ENCODE measurements at places on chromosomes 5 and 9. TPM values are rescaled to one million over a fixed set of nuclear protein-coding genes. Genes with fewer than 3 reads are reported as not detected.

- H3K4me1 ChIP-seq, result no peaks in the 10 kb centered on the region
- DNase-seq, result no peak
- no peak overlapping the region for H3K27ac ChIP-seq
- H3K27me3 ChIP-seq, result no peaks in the 10 kb centered on the region
Observed at GRCh38 chr5:153660919-153661318, 170.4 kb downstream of the GRIA1 start.

GRCh38 chr5:96155147-96155546 is 193.5 kb upstream of the ELL2 start:
- no peaks in the 10 kb centered on the region for H3K4me1 ChIP-seq
- no peak overlapping the region for H3K4me3 ChIP-seq
- H3K27ac ChIP-seq, result no peak overlapping the region
- H3K27me3 ChIP-seq, result no peaks in the 10 kb centered on the region
- no peak for DNase-seq
- no peaks in the 10 kb centered on the region for H3K36me3 ChIP-seq

GRCh38 chr5:68746643-68747420 is 347.0 kb upstream of the SLC30A5 start:
- H3K4me3 ChIP-seq, result no peak overlapping the region
- no peaks in the 10 kb centered on the region for H3K27me3 ChIP-seq
- DNase-seq, result peak; percentile 6
- no peak overlapping the region for H3K27ac ChIP-seq
- H3K36me3 ChIP-seq, result no peaks in the 10 kb centered on the region

DNA sequence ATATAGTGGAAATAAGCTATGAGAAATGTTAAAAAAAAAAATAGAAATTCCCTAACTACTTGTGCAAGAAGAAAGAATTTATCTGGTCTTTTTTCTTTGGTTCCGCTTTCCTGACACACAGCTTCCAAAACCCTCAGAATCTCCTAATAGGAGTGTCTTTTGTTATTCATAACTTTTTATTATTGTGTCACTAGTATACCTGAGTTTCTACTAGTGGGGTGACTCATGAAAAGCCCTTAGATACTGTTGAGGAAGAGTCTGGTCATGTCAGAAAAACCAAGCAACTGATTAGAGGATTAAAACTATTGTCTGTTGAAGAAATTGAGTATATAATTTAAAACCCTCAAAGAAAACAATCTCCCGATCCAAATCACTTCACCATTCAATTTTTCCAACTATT is 152.8 kb upstream of the IFNE start:
- no peak for DNase-seq
- H3K4me3 ChIP-seq, result no peak overlapping the region
- no peaks in the 10 kb centered on the region for H3K27me3 ChIP-seq
- H3K4me1 ChIP-seq, result no peaks in the 10 kb centered on the region

DNA sequence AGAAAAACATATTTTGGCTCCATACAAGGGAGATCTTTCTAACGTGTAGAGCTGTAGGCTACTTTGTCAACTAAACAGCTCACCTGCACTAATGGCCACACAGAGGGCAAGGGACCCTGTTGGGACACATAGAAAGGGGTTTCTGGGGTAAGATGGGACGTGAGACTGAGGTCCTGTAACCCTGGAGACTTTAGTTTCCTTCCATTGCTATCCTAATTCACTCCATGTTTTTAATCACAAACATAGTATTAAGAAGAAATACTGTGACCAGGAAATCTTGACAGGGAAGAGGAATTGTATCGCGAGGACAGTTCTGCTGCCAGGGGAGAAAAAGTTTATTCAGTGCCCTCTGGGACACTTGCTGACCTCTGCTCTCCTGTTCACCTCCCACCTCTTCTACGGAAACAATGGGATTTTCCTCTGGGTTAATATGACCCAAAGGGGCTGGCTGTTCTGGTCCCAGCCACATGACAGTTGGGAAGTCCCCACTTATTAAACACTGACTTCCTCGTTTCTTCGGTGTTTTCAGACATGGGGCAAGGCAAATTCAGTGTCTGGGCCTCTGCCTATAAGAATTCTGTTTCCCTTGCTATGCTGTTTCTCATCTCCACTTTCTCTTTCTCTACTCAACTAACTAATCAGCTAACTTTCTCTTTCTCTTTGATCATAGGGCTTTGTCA is 106.9 kb upstream of the SEMA6A start:
- H3K36me3 ChIP-seq, result no peaks in the 10 kb centered on the region
- DNase-seq, result no peak
- no peaks in the 10 kb centered on the region for H3K27me3 ChIP-seq
- H3K4me3 ChIP-seq, result no peak overlapping the region
- no peak overlapping the region for H3K27ac ChIP-seq

The SLC6A18 gene
- 0.04 TPM for polyA plus RNA-seq

The LHFPL2 gene
- 15.6 TPM for polyA plus RNA-seq

The TGFBI gene
- 4.2 TPM for polyA plus RNA-seq

The RAPGEF6 gene
- polyA plus RNA-seq, result 3.3 TPM

DNA sequence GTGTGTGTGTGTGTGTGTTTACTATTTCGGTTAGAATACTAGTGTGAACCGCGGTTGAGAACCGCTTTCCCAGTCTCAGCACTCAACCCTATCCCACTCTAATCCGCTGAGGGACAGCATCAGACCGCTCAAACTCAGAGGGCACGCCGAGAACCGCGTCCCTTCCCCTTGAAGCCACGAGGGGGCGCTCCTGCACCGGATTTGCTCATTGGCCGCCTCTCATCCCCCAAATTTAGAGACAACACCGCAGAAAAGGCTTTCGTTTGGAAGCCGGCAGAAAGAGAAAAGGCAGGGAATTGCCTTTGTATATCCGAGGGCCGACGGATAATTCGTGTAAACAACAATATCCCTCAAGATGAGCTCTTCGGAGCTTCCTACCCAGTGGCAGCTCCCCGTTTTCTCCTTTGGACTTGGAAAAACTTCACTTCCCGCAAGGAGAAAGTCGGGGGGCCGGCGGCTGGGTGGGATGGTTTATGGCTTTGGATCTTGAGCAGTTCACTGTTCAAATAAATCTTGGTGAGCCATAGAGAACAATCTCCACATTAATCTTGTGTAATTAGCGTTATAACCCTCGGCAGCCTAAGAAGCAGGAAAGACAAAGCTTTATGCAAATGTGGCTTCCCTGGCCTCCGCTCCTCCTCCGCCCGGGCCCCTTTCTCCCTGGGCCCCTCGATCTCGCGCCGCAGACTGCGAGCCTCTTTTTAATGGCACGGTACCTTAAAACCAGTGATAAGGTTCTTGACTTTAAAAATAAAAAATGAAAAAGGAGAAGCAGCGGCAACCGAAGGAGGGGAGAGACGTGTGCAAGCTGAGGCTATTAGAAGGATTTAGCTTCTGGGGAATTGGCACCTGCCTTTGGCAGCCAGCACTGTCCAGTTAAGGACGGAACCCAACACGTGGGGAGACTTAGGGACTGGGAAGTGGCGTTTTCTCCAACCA is 296.8 kb downstream of the PARP8 start:
- peaks cover 20% of the 10 kb centered on the region for H3K27me3 ChIP-seq
- peak overlapping the region; percentile 36 for H3K4me3 ChIP-seq
- H3K27ac ChIP-seq, result no peak overlapping the region
- no peaks in the 10 kb centered on the region for H3K36me3 ChIP-seq
- peak; percentile 79 for DNase-seq

The SLC23A1 gene
- polyA plus RNA-seq, result 7.1 TPM

- H3K27me3 ChIP-seq, result no peaks in the 10 kb centered on the region
- H3K4me3 ChIP-seq, result no peak overlapping the region
- H3K36me3 ChIP-seq, result peaks cover 4% of the 10 kb centered on the region
- peaks cover 6% of the 10 kb centered on the region for H3K4me1 ChIP-seq
- no peak for DNase-seq
- no peak overlapping the region for H3K27ac ChIP-seq
Observed at GRCh38 chr5:116522356-116523136, 52.1 kb downstream of the SEMA6A start.

The MAT2B gene
- polyA plus RNA-seq, result 71.5 TPM

GRCh38 chr5:83009408-83009807 is 67.8 kb downstream of the TMEM167A start:
- H3K4me1 ChIP-seq, result no peaks in the 10 kb centered on the region
- H3K4me3 ChIP-seq, result no peak overlapping the region
- no peaks in the 10 kb centered on the region for H3K27me3 ChIP-seq
- H3K27ac ChIP-seq, result no peak overlapping the region

The SLC6A7 gene
- 7.1 TPM for polyA plus RNA-seq

DNA sequence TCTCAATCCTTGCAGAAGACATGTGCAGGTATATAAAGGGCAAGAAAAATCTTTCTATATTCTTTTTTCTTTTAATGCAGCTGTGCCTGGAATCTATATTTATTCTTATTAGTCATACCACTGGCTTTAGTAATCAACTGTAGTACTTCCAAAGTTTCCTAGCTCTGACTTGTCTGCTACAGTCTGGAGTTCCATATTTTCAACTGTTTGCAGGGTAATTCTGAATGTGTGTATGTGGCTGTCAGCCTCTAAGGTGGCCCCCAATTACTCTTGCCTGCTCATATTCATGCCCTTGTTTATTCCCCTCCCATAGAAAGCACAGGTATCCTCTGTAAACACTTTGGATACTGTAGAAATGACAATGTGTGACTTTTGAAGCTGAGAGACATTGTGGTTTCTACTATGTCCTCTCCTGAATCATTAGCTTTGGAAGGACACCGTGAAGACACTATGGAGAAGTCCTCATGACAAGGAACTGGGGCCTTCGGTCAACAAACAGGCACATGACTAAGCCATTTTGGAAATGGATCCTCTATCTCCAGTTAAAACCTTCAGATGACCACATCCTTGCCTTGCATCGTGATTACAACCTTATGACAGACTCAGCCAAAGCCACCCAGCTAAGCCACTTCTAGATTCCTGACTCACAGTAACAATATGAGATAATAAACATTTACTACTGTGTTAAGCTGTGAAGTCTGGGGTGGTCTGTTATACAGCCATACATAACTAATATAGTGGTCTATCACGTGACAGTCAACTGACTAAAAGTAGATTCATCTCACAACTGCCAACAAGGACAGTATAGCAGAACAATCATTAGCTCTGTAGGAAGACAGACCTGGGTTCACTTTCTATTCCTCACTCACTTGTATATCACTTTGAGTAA is 49.5 kb upstream of the SUSD1 start:
- H3K4me3 ChIP-seq, result no peak overlapping the region
- no peak for DNase-seq
- peaks cover 13% of the 10 kb centered on the region for H3K36me3 ChIP-seq
- H3K27me3 ChIP-seq, result no peaks in the 10 kb centered on the region
- H3K27ac ChIP-seq, result no peak overlapping the region

The ZNF300 gene
- polyA plus RNA-seq, result 0.54 TPM

DNA sequence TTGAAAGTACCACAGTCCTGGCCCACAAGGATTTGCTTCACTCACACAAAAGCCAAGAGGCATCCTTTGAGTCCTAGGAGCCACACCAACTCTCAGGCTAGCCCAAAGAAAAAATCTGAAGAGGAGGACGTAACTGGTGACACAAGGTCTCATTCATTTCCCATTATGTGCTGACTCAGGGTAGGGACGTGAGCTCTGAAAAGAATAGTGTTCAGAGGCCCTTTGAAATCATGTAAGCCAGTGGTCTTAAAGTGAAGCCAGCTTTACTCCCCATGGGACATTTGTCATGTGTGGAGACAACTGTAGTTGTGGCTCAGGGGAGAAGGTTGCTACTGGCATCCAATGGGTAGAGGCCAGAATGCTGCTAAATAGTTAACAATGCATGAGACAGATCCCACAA is 332.4 kb downstream of the KCTD16 start:
- DNase-seq, result no peak
- H3K27ac ChIP-seq, result no peak overlapping the region
- H3K27me3 ChIP-seq, result no peaks in the 10 kb centered on the region
- no peaks in the 10 kb centered on the region for H3K36me3 ChIP-seq
- no peaks in the 10 kb centered on the region for H3K4me1 ChIP-seq
- H3K4me3 ChIP-seq, result no peak overlapping the region

The HAPLN1 gene
- 3.9 TPM for polyA plus RNA-seq

DNA sequence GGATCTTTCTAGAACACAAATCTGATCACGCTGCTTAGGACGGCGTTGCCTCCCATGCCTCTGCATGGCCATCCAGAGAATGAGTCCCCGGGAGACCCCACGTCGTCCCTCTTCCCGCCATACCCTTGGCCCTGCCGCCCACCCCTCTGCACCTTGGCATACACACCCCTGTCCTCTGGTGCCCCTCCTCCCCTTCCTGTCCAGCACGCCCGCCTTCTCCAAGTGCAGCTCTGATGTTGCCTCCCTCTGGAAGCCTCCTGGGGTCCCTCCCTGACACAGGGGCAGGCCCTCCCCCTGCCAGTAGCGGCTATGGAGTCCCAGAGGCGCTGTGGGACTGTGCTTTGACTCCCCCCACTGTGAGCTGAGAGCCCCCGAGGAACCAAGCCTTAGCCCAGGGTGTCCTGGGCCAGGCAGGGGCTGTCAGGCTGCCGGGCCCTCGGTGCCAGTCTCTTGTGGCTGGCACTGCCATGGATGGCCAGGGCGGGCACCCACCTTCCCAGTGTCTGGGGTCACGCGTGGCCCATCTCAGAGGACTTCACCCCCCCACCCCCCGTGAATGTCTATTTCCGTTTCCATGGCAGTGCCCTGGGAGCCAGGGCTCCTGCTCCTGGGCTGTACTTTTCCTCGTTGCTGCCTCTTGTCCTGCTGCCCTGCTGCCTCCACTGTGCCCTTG is 70.5 kb upstream of the RNU6ATAC start:
- no peak overlapping the region for H3K4me3 ChIP-seq
- no peak overlapping the region for H3K27ac ChIP-seq
- H3K36me3 ChIP-seq, result no peaks in the 10 kb centered on the region
- no peaks in the 10 kb centered on the region for H3K4me1 ChIP-seq
- DNase-seq, result no peak

The NOL6 gene
- polyA plus RNA-seq, result 8.5 TPM

The DOCK8 gene
- 3.8 TPM for polyA plus RNA-seq

The ELL2 gene
- polyA plus RNA-seq, result 9.7 TPM

Measured in small intestine (tissue), 16 donors.